ENCODE measurements at places on chromosomes 1 and 21. TPM values are rescaled to one million over a fixed set of nuclear protein-coding genes. Genes with fewer than 3 reads are reported as not detected.

- no peaks in the 10 kb centered on the region for H3K27me3 ChIP-seq
- no peak for DNase-seq
- no peak overlapping the region for H3K27ac ChIP-seq
These were observed 13.1 kb downstream of the PTPN22 start for GRCh38 chr1:113858418-113858817.

DENND2D gene
- 121 TPM for total RNA-seq

DNA sequence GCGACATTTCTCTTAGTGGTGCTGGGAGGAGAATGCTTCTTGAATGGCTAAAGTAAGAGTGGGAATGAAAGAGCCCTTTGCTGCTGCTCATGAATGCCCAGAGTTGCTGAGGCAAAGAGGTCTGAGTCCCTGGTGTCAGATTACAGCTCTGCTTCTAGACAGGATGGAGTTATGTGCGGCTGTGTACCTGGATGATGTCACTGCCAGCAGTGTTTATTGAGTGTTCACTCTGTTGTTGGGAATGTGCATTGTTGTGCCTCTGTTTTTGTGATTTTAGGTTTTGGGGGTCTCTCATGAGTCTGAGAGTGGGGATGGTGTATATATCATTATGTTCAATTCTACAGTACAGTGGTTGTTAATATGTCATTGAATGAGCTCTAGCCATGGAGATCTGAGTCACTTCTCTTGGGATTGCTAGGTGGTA is 2.7 kb downstream of the CDC14A start:
- H3K36me3 ChIP-seq = no peaks in the 10 kb centered on the region
- peak overlapping the region; percentile 84 for H3K4me3 ChIP-seq
- no peak overlapping the region for H3K27ac ChIP-seq
- H3K4me1 ChIP-seq = peaks cover 28% of the 10 kb centered on the region
- no peaks in the 10 kb centered on the region for H3K27me3 ChIP-seq
- DNase-seq = peak; percentile 88

- peak overlapping the region; percentile 89 for H3K27ac ChIP-seq
- H3K4me3 ChIP-seq = peak overlapping the region; percentile 72
These were observed 1.4 kb downstream of the IFFO2 start for GRCh38 chr1:18955131-18955440.

DNA sequence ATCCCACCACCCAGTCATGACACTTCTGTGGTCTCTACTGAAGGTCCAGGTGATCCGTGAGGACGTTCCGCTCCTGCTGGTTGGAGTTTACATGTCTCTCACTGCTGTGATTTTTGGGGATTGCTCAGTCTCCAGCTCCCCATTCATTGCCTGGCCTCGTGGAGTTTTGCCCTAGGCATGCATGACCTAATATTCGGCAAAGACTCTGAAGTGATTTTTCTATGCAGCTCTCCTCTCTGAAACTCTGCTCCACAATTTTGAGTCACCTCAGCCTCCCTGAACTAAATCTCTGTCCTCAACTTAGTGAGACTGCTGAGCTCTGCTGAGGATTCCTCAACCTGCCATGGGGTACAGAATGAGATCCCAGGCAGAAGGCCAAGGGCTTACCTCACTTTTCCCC is 174.4 kb upstream of the FGGY start:
- no peak overlapping the region for H3K4me3 ChIP-seq
- H3K4me1 ChIP-seq = no peaks in the 10 kb centered on the region
- no peak overlapping the region for H3K27ac ChIP-seq
- H3K36me3 ChIP-seq = no peaks in the 10 kb centered on the region

ATP1A4 gene
- not detected for total RNA-seq

RASSF5 gene
- 2.2 TPM for total RNA-seq

DNA sequence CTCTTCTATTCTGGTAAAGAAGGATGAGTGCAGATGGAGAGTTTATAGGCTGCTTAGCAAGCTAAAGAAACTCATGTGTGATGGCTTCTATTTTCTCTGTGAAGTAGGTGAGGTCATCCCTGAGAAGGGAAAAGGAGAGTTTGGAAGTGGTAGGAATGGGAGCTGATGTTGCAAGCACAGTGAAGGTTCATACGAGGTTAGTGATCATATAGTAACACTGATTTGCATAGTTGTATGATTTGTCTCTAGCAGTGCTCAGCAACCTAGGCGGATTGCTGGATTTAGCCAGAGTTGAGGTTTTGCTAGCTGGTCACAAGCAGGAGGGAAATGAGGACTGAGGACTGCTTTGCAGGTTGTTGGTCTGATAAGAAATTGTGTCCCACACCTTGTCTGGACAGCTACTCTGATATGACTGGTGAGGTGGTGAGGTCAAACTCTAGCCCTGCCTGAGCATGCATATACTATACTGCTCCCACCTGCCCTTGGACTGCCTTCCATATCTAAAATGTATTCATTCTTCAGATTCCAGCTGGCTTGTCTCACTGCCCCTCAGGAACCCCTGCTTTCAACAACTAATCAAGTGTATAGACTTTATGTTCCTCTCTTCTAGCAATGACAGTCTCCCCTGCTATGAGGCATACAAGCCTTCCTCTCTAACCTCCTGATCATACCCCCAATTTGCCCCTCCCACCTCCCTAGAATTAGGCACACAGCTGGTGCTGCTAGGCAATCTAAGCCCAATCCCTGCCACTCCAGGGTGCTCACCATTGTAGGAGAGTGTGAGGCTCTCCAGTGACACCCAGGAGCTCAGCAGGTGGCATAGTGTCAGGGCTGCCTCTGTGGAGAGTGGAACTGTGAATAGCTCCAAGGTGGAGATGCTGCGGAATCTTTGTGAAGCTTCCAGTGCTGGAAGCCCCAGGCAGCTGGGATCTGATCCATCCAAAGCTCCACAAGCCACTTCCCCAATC is 18.5 kb downstream of the LRRC41 start:
- H3K4me1 ChIP-seq = no peaks in the 10 kb centered on the region
- peaks cover 99% of the 10 kb centered on the region for H3K36me3 ChIP-seq
- no peak for DNase-seq
- H3K27ac ChIP-seq = no peak overlapping the region

Measured in stomach (tissue), 19 donors.